ENCODE measurements at places on chromosomes 5 and 9.

GRCh38 chr5:143135832-143136551 lies 267.5 kb downstream of the NR3C1 start:
- DNase-seq = no peak

- DNase-seq = no peak
Observed at GRCh38 chr9:133797406-133798105, 59.4 kb upstream of the SARDH start.

GRCh38 chr9:127154003-127154389 lies 31.6 kb upstream of the ANGPTL2 start:
- DNase-seq = no peak

- peak; percentile 17 for DNase-seq
Observed at GRCh38 chr9:117247266-117247665, 167.6 kb downstream of the ASTN2 start.

- DNase-seq = no peak
Observed at GRCh38 chr9:76180541-76180940, 213.7 kb downstream of the RFK start.

DNA sequence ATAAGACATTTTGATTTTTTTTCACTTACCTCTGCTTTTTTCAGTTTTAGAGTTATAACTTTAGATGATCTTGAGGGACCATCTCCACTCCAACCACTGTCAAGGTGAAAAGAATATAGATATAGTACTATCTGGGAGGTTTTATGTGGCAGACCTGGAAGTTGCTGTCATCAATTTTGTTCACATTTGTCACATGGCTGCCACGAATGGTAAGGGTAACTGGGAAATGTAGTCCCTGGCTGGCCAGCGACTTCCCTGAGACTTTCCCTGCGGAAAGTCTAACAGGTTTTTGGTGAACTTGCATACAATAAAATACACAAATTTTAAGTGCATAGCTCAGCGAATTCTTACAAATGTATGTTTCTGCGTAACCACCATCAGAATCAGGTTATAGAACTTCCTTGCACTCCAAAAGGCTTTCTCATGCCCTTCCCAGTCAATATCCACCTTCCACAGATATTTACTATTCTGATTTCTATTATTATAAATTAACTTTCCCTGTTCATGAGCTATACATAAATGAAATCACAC lies 121.5 kb downstream of the MAT2B start:
- no peak for DNase-seq

GRCh38 chr9:106653213-106653612 lies 209.8 kb upstream of the ZNF462 start:
- no peak for DNase-seq

- DNase-seq = no peak
Observed at GRCh38 chr5:14222206-14222605, 79.1 kb downstream of the TRIO start.

GRCh38 chr5:163473635-163474243 lies 13.3 kb downstream of the HMMR start:
- DNase-seq = no peak

DNA sequence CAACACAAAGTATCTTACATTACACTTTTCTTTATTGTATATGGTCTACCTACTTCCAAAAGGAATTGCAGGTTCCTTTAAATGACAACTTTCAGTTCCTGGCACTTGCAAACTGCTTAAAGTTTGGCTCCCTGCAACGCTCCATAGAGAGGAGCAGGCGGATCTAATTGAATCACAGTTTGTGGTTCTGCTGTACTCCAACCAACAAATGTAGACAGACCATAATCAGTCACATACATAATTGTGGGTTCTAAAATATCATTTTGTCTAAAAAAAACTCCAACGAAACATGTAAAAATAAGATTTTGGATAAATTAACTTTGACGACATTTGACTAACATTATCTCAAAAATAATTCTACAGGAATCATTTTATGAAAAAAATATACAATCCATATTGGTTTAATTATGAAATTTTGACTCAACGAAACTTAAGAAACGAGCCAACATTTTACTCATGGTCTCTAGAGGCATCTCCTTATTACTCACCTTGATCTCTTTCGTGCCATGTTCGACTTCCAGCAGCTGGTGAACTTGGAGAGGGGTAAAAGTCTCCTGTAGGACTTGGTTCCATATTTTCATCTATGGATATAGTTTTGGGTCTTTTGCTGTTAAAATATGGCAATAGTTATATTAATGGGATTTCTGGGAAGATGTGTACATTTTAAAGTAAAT lies 167.6 kb downstream of the NFIB start:
- DNase-seq = no peak

GRCh38 chr9:94668418-94668927 lies 29.2 kb upstream of the FBP1 start:
- DNase-seq = no peak

DNA sequence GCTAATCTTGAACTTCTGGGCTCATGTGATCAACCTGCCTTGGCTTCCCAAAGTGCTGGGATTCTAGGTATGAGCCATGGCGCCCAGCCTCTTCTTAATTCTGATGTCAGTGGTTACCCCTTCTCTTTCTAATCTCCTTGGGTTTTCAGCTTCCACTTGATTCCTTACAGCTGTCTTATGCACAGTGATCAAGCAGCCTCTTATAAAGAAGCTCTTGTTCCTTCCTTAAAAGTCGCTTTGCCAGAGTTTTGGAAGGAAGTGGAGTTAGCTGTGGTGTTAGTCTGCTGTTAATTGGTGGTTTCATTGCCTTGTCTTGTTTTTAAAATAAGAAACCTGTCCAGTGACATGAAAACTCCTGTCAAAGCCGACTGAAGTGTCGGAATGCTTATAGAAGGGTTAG lies 128.1 kb upstream of the CACNA1B start:
- no peak for DNase-seq

DNA sequence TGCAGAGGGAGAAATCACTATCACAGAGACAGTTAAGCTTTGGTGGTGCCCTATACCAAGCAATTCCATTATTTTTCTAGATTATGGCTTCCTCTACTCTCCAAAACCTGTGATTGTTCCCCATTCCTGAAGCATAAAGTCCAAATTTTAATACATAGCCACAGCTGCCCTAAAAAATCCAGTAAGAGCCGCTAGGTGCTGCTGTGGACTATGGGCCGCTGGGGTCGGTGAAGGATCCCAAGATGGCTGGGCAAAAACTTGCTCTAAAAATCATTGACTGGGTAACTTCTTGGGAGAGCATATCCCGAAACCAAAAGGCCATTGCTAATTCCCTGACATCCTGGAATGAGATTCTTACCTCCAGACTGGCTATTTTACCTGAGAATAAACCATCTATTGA lies 245.3 kb downstream of the NFIB start:
- DNase-seq = no peak

DNA sequence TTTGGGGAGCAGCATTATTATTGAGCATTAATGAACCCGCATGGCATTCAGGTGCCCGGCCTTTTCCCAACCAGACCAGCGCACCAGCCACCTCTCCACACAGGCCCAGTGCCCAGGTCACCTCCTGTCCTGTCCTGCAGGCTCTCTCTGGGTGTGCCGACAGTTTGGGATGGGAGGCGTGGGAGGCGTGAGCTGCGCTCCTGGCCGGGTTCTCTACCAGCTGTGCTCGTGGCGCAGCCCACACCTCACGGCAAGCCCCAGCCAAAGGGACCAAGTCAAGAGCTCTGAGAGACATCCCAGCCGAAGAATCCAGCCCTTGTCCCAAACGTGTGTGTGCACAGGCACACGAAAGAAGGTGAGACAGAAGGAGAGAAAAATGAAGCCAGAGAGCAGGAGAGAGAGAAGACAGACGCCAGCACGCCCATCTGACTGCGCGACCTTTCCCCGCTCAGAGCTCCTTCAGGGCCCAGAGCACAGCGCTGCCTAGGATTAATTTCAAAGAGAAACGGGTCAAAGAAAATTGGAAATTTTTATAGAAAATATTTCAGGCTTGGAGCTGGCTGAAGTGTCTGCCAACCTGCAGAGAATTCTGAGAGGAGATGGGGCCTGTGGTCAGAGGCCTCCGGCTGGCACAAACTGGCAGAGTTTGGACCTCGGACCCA lies 81.7 kb downstream of the ADAMTS2 start:
- no peak for DNase-seq

DNA sequence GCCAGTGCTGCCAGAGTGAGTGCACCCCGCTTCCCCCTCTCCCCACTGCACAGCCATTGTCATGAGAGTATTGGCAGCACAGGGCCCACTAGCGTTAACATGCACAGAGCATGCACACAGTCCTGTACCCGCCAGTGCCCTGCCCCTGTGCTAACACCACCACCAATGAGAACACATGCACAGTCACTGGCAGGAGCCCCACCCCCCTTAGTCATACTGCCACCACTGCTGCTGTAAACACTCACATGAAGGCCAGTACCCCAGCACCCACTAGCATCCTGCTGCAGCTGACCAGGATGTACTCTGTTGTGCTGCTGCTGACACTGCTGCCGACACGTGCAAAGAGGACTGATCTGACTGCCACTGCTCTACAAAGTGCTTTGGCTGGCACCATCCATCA lies 19.5 kb upstream of the RANBP6 start:
- no peak for DNase-seq

GRCh38 chr5:111252799-111253545 lies 28.8 kb downstream of the CAMK4 start:
- DNase-seq = no peak

DNA sequence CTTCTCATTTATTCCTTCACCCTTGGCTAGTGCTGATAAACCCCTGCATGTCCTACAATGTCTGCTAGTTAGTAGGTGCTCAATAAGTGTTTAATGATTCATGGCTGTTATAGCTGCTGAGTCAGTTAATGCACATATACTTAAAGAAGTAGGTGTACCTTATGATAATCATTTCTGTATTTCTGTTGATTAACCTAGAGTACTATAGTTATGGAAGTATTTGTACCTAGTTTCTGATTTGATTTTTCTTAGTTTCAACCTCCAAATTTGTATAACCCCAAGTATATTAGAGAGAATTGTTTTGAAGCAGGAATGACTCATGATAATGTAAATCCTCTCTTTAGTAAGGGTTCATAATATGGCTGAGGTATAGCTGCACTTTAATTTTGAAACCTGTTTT lies 8.9 kb downstream of the SMAD5 start:
- DNase-seq = no peak

- DNase-seq = no peak
Observed at GRCh38 chr5:39486361-39486760, 61.6 kb upstream of the DAB2 start.

GRCh38 chr5:67306965-67307607 lies 110.5 kb upstream of the CD180 start:
- DNase-seq = no peak

- DNase-seq = no peak
Observed at GRCh38 chr5:77155179-77155785, 55.2 kb upstream of the PDE8B start.

DNA sequence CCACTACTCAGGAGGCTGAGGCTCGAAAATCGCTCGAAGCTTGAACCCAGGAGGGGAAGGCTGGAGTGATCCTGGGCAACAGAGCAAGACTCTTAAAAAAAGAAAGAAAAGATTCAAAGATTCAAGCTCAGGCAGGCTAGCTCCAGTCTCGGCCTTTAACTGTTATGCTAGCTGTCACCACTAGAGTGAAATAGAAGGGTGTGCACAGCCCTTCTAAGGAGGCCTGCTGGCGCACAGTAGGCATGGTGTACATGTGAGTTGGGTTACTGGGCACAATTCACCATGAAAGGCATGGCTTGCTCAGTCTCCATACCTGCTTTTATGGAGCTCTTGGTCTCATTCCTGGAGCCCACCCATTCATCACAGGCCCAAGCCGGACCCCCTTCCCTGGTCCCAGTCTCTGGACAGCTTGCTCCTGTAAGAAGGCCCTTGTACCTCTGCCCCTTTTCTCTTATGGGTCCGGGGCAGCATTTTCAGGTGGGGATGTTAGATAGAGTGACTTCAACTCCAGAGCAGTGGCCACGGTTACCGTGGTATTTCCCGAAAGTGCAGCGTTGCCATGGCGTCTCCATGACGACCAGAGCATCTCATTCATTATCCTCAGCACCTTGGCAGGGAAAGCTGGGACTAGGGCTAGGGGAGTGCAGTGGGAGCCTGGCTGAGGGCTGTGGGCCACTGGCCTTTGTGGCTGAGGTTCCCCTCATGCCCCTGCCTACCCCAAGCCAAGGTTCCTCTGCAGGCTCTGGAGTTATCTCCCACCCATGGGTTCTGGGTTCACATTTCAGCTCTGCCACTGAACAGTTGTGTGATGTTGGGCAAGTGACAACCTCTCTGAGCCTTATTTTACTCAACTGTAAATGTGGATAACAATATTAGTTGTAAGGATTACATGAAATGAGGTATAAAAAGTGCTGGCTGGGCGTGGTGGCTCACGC lies 5.7 kb downstream of the NDST1 start:
- no peak for DNase-seq

GRCh38 chr9:130623466-130623865 lies 40.9 kb upstream of the PRDM12 start:
- no peak for DNase-seq

DNA sequence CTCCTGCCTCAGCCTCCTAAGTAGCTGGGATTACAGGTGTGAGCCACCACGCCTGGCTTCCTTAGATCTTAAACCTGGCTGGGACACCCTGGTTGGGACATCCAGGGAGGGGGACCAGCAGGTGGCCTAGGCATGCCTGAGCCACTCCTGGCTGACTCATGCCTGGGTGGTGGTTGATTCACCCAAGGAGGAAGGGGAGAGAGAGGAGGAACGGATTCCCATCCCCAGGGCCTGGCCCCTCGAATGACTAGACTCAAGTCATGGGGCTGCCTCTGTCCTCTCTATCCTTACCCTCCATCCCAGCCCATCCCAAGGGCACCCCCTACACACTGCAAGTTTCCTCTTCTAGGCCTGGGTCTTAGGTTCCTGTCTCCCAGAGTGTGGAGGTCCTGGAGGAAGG lies 12.7 kb downstream of the EEIG1 start:
- DNase-seq = no peak

- DNase-seq = no peak
Observed at GRCh38 chr5:4855036-4855435, 285.1 kb upstream of the ADAMTS16 start.

DNA sequence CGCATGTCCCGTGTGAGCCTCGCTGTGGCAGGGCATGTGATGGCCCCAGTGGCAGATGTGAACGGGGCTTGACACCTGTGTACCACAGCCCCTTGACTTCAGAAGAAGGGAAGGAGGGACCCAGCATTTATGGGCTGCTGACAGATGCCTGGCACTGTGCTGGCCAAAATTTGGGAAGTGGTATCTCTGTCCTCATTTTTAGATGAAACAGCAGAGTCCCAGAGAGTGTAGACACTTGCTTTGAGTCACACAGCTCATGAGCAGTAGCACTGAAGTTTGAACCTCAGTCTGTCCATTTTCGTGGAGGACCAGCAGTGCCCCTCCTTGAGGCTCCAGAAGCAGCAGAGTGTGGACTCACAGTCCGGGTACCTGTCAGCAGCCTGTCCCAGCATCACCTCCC lies 16.5 kb downstream of the NEK6 start:
- DNase-seq = no peak

GRCh38 chr5:173873306-173873922 lies 14.7 kb upstream of the CPEB4 start:
- no peak for DNase-seq

DNA sequence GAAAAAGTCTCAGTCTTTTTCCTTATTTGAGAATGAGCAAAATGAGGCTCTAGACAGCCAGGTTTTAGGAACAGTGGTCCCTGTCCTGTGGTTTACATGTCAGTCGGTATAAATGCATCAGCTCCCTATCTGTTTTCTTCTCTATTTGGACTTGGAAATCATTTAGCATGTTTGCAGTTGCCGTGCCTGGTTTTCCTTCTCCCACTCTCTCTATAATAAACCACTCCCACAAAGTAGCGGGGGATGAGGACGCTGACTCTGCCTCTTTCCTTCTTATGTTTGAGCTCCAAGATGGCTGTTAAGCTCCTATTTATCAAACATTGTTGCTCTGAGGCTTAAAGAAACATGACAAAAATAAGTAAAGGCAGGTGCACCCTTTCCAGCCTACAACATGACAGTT lies 57.2 kb upstream of the CTSL start:
- no peak for DNase-seq

GRCh38 chr5:8814105-8814504 lies 731.8 kb downstream of the SEMA5A start:
- DNase-seq = no peak

Data from NCI-H1694 (cell line).